Nucleus accumbens (tissue), 56 donors: ENCODE measurements at places on chromosomes 1 and 21.
A peak's percentile ranks its signal among the peaks of the same experiment; 100 is the strongest.

- no peak for DNase-seq
Observed at GRCh38 chr1:19668888-19669287, 4.2 kb downstream of the HTR6 start.

DNA sequence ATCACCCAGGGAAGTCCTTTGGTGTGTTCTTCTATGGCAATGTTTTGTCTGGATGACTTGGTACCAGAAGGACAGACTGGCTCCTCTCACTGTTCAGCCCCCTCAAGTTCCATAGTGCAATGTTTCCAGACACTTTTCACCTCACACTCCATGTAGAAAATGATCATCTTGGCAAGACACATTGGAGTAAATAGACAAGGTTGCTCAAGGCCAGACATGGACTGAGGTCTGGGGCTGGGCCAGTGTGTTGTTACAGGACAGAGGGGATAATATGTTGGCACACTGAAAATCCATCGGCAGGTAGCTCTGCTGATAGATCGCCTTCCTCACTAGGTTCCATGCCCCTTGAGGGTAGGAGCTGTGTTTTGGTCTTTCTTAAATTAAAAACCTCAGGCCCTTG lies 51.5 kb downstream of the C1orf21 start:
- no peak for DNase-seq

DNA sequence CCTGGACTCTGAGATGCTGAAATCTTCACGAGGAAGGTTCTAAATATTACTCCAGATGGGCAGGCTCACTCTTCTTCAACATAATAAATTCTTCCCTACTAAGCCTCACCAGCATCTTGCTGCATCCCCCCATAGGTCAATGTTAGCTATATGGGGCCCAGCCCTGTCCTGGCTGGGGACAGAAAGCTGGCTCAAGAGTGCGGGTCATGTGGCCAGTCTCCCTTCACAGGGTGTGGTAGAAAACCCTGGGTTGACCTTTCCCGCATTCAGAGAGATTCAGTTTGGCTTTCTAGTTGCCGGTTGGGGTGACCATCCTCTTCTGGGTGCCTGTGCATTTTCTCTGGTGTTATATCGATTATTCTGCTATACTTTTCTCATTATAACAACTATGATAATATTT lies 19.8 kb upstream of the KPRP start:
- no peak for DNase-seq

- peak; percentile 93 for DNase-seq
Observed at GRCh38 chr1:222618001-222618879, at the start of gene MIA3. Gene MIA3, plus strand, starts transcription at chr1:222618097. Its CDS starts 14 bp downstream, at chr1:222618111.

GRCh38 chr21:28703861-28704260 lies 288.8 kb downstream of the LTN1 start:
- no peak for DNase-seq

DNA sequence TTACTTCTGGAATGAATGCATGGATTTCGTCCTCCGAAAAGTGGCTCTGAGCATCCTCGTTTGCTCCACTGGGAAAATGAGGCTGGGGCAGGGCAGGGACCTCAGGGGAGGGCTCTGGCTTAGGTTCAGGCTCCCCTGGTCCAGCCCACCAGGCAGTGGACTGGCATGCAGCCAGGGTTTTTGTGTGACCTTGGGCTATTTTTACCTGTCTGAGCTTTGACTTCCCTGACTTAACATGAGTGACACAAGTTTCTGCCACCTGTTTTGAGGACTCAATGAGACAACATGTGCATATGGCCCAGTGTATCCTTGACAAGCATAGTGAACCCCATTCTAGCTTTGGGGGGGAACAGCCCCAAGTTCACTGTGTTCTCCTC lies 32.6 kb upstream of the EDN2 start:
- DNase-seq: no peak

DNA sequence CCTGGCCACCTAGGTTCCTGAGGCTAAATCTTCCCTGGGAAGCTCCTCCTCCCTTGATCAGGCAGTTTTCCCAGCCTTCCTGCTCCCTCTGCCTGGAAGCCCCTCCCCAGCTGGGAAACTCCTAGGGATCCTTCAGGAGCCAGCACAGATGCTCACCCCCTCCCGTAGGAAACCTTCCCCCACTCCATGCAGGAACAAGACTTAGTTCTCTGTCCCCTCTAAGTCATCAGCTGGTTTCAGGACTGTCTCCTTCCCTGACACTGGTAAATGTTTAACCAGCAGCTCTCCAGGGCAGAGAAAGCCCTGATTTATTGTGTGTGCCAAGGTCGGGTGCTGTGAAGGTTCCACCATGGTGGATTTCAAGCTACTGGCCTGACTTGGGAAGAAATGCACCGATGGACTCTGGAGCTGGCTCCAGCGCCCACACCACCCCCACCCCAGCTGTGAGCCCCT lies 25.0 kb downstream of the TTC39A start:
- no peak for DNase-seq

DNA sequence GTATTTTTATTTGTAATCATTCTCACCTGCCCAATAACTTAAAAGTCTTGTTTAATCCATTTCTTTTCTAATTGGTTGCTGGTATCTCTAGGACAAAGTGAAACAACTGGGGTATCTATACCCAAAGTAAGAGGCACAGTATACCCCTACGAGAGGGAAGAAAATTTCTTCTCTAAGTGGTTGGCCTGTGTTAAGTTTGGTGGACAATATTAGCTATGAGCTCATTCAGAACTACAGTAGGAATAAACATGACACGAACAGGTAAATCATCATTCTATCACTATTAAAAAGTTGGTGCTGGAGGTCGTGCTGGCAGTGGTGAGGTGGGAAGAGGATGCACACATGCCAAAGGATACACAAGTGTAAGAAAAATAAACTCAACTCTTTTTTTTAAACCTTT lies 99.6 kb downstream of the ZNF644 start:
- DNase-seq: no peak

- DNase-seq: no peak
Observed at GRCh38 chr1:183198463-183198862, 12.4 kb downstream of the LAMC2 start.

DNA sequence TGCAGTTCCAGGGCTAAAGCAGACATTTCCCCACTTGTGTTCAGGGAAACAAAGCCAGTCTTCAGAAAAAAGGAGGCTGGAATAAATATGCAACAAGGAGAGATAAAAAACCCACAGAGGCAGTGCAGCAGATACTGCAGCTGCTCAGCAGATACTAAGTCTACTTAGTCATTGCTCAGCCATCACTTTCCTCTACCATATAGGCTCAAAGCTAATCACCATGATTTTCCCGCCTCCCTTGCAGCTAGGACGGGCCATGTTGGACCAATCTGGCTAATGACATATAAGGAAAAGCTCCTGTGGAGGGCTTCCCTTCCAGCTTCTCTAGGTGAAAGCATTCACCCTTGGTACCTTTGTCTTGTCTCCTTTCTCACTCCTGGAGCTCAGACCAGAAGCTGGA lies 10.0 kb upstream of the EFHD2 start:
- DNase-seq: no peak

DNA sequence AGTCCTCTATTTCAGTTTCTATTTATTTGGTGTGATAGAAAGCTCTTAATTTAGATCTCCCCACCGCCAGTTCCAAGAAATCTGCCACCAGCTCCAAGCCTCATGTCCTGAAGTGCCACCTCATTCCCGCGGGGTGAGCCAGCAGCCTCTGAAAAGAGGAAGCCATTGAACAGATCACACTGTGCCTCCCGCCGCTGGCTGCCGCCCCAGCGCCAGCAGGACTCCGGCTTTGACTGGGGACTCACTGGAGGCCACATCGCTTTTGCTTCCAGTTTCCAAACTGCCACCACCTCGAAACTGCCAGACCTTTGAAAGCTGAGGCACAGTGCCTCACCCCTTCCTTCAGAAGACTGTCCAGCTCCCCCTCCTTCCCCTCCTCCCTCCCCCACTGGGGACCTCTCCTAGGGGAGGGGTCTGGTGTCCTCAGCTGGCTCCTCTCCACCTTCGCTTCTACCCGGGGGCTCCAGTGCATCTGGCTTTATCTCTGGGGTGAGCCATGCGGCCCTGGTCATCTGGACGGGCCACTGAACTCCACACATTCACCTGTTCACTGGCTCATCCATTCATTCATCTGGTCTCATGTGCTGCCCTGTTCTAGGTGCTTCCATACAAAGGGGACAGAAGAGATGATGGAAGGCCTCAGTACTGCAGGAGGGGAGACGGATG lies 58.9 kb downstream of the VPS26C start:
- peak; percentile 10 for DNase-seq

DNA sequence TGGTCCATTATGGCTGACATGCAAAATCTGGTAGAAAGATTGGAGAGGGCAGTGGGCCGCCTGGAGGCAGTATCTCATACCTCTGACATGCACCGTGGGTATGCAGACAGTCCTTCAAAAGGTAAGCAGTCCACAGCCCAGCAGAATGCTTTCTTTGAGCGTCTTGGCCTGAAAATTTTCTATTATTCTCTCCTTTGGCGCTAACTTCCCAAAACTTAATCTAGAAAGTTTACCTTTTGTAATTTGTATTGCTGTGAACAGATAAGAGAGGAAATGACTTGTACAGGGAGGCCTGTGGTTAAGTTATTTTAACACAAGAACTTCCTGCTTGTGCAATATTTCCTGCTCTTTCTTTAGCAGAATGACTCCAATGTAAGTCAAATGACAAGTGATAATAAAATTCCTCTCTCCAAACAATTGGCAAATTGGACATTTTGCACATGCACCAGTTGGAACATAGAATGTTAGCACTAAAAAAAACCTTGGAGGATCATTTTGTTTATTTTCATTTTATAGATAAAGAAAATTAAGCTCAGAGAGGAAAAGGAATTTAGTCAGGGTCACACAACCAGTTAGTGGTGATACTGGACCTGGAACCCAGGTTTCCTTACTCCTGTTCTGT lies 18.9 kb downstream of the CAP1 start:
- DNase-seq: no peak
